ENCODE measurements at places on chromosomes 6 and 20. TPM values are rescaled to one million over a fixed set of nuclear protein-coding genes. Genes with fewer than 3 reads are reported as not detected.

The SUMO4 gene
- total RNA-seq: 3.4 TPM

The MAP7 gene
- 15.5 TPM for total RNA-seq

DNA sequence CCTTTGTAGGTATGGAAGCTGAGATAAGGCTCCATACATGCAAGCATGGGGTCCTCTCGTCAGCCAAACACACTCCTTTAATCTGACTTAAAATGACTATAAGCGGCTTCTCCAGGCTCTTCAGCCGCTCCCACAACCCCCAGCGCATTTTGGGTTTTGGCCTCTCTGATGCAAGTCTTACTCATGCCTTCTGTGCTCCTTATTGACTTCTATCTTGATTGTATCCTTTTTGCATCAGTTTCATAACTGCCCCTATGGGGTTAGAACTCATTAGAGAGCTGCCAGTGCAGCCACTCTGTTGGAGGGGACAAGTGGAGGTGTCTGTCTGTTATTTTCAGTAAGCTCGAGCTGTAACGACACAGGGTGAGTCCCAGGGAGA, 70.1 kb upstream of the TAB2 start:
- no peak for DNase-seq

The TCP11 gene
- total RNA-seq: 0.24 TPM

- DNase-seq: no peak
These were observed 71.9 kb downstream of the TMEM170B start for GRCh38 chr6:11609324-11610071.

GRCh38 chr6:73727114-73727513, 31.1 kb downstream of the CD109 start:
- DNase-seq: no peak

- DNase-seq: no peak
These were observed 396.7 kb downstream of the LAMA2 start for GRCh38 chr6:129279343-129280292.

GRCh38 chr6:20403766-20404640, 2.3 kb downstream of the E2F3 start:
- DNase-seq: no peak

The IPCEF1 gene
- total RNA-seq: 1.5 TPM

DNA sequence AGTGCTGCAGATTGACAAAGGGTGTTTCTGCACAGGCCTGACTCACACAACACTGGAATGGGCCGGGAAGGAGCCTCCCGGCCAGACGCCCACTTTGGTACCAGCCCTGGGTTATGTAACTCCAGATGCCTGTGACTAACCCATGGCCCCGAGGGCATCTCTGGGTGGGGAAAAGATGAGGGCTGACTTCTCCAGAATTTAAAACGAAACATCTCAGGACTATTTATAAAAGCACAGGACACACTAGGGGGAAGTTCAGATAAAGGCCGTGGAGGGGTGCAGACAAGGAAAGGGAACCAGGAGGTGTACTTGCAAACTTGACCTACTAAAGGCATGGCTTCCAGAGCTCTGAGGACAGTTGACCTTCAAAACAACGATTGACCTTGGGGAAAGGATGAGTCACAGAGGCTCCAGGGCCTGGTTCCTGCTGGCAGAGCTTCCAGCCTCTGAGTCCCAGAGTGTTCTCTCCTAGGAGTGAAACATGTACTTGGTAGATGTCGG, 196.9 kb downstream of the NFATC2 start:
- no peak for DNase-seq

- no peak for DNase-seq
These were observed 535.1 kb downstream of the UTRN start for GRCh38 chr6:144820270-144820669.

- DNase-seq: no peak
These were observed 67.2 kb upstream of the TRAF3IP2 start for GRCh38 chr6:111672761-111673450.

- no peak for DNase-seq
These were observed 64.9 kb upstream of the NUP153 start for GRCh38 chr6:17771609-17772008.

DNA sequence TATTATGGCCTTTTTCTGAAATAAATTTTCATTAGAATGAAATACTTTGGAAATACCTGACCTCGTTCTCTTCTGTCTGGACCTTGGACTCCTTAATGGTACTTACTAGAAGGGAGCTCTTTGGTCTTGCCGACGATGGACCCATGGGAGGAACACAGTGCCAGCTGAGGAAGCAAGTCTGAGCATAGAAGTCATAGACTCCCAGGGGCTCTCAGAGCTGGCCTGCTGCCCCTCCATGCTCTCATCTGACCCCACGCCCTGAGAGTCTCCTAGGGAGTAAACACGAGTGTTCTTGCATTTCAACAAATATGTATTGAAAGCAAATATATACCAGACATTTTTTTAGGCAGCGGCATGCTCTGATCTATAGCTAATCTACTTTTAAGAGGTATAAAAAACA, 87.8 kb downstream of the PLEKHG1 start:
- DNase-seq: no peak

The ARMC12 gene
- 4.9 TPM for total RNA-seq

The GPR63 gene
- 18.5 TPM for total RNA-seq

- no peak for DNase-seq
These were observed 62.1 kb downstream of the FOXO3 start for GRCh38 chr6:108622641-108623298.

The NKAIN2 gene
- total RNA-seq: 0.13 TPM

- DNase-seq: no peak
These were observed 1.1 kb upstream of the STX7 start for GRCh38 chr6:132513831-132514545.

DNA sequence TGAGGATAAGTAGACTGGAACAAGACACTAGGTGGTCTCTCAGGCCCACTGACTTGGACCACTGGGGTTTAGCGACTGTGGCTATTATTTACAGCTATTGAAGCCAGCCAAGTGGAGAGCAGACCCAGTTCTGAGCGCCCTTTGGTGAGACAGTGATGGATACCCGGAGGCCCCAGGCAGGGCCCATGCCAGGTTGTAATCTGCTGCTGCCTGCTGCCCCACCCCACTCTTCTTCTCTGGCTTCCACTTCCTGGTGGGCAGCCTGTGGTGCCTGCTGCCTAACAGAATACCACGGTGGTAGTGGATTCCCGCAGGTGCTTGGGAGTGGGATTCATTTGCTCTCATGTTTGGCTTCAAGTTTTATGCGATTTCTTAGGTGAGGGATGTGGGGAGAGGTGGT, 570 bp downstream of the RAB44 start:
- DNase-seq: no peak

The DNMT3B gene
- total RNA-seq: 7.5 TPM

- no peak for DNase-seq
These were observed 128.3 kb downstream of the OLIG3 start for GRCh38 chr6:137365707-137366437.

The AVP gene
- not detected for total RNA-seq

DNA sequence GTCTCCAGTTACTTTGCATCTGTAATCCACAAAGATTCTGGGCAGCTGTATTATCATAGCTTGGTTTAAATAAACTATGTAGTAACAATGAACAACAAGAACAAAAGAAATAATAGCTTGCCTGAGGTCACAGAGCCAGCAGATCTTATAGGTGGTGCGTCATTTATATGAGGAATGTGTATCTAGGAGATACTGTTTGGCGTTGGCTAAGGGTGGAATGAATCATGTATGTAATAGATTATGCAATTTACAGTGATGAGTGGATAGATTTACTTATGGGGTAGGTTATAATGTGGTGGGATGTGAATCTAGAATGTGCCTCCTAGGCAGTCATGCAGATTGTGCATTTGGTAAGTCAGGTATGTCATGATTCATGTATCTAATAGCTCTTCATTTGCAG, 42.8 kb downstream of the HNF4A start:
- no peak for DNase-seq

DNA sequence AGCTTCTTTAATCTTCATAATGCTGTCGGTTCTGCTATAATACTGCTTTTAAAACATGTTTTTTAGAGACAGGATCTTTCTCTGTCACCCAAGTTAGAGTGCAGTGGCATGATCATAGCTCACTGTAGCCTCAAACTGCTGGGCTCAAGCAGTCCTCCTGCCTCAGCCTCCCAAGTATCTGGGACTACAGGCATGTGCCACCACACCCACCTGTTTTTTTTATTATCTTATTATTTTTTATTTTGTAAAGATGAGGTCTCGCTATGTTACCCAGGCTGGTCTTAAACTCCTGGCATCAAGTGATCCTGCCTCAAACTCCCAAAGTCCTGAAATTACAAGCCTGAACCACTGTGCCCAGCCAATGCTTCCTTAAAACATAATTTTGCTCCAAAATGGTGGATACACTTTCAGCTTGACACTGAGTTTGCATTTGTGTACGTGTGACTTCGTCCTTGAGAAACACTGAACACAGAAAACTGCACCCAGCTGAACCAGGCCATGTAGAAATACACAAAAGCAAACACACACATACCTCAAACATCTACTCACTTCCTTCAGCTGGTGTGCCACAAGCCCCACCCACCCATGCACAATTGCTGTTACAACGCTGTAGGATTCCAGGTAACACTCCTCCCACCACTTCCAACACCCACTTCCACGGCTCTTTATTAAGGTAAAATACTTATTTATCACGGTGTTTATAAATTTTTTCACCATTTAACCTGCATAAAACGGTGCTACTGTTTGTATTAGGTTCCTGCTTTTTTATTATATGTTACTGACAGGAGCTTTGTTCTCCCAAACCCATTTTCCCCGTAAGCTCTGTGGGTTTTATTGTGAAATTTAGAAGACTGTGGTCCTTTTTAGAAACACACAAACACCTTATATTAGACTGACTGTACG, 109.1 kb downstream of the TSHZ2 start:
- DNase-seq: no peak

The VWA7 gene
- 1.6 TPM for total RNA-seq

DNA sequence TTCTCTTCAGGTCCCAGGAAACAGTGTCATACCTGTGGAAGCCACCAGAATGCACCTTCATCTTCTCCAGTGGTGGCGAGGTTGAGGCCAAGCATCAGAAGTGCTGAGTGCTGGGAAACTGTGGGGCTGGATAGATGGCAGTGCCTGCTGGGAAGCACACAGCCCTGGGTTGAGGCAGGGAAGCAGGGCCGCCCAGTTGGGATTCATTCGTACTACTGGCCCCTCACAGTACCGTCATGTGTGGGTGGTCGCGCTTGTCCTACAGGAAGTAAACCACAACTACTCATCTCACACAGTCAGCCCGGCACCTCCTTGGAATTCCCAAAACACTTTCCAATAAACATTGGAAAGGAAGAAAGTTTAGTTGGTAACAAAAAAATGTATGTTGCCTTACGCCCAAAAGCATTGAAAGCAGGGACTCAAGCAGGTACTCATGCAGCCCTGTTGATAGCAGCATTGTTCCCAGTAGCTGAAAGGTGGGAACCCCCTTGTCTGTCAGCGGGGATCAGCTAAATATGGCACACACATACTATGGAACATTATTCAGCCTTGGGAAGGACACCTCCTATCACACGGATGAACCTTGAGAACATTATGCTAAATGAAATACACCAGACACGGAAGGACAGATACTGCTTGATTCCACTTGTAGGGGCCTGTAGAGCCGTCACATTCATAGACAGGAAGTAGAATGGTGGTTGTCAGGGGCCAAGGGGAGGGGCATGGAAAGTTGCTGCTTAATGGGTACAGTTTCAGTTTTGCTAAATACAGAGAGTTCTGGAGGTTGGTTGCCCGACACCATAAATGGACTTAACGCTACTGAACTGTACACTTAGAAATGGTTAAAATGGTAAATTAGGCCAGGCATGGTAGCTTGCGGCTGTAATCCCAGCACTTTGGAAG, 162.7 kb downstream of the MTHFD1L start:
- DNase-seq: no peak

The CCN5 gene
- total RNA-seq: not detected

- no peak for DNase-seq
These were observed 12.6 kb upstream of the PBOV1 start for GRCh38 chr6:138230759-138231380.

- DNase-seq: no peak
These were observed 3.3 kb downstream of the CEBPB start for GRCh38 chr20:50193836-50194421.

The DEFB124 gene
- total RNA-seq: not detected

The PAX1 gene
- not detected for total RNA-seq

The SLC23A2 gene
- total RNA-seq: 34.7 TPM

DNA sequence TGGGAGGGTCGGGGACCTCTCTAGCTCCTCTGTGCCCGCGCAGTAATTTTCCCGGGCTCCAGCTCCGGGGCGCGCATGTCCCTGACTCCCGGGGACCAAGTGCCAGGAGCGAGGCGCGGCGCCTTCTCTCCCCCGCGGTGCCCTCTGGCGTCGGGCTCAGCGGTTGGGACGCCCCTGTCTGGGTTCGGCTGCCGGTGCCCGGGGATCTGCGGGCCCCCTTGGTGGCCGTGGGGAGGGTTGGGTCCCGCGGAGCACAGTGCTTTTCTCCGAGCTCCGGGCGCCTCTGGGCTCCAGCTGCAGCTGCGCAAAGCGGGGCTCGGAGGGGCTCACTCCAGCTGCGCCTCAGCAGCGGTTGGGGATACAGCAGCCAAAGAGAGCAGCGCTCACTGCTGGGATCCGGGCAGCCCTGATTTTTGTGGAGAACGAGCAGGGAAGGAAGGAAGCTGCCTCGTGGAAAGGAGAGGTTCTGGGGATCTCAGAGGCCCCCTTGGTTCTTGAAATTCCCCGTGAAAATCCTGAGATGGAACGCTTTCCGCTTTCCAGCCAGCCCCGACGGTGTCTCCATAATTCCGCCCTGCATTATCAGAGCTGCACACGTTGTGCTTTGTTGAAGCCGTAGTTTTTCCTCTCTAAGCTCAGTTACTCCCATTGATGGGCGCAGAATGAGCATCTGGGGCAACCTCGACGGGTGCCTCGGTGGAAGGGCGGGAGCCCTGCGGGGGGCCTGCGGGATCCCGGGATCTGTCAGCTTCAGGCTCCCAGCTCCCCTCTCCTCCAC, 861 bp downstream of the PPP1R14C start:
- DNase-seq: no peak
